ENCODE measurements at places on chromosomes 12 and 14.

GRCh38 chr14:65153101-65153500 lies 50.8 kb upstream of the MAX start:
- no peak for DNase-seq

DNA sequence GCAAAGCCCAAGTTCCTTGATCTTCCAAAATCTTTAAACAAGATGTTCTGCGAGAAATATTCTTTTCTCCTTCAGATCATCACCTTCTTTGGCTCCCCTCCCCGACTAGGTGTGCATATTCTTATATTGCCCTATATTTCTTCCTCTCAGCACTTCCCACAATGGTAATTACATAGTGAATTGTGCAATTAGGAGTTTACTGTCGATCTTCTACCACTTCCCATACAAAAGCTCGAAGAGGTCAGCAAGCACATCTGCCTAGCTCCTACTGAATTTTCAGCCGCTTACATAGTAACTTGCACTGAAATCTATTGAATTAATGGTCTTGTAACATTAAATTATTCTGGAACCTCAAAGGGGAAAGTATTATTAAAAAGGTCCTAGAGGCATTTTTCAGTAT lies 16.7 kb downstream of the OSBPL8 start:
- no peak for DNase-seq

DNA sequence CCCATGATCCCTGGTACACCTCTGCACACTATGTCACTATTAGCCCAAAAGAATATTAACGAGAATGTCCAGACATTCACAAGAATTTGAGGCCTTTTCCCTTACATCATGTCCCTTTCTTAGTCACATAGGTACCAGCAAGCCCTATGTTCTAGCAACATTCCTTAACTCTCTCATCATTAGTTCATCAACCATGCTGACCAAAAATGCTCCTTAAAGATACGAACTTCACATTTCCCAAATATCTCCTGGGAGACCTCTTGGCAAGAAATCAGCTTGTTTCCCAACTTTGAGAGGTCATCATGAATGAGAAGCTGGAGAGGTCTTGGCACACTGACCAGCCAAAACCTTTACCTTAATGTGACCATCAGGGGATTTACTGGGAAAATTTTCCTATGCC lies 4.6 kb downstream of the SALL2 start:
- DNase-seq, result no peak

- DNase-seq, result no peak
These were observed 460.4 kb downstream of the DPF3 start for GRCh38 chr14:72433511-72433910.

DNA sequence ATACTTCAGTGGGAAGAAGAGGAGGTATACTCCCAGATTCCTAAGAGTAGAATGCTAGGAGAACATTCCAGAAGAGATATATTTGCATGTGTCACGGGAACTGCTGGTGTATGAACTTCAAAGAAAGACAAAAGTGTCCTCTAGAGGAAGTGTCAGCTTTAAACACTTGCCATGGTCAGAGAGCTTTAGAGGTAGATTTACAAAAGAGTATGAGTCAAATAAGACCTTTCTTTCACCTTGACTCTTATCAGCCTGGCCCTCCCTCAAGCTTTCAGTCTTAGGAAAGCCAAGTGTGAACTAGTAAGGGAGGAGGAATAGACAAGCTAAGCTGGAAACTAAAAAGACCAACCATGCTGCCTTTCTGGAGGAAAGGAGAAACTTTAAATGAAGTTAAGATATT lies 34.7 kb downstream of the COX8C start:
- no peak for DNase-seq

All from renal pelvis (tissue), 12 donors.